Effector memory CD8-positive, alpha-beta T cell (primary cell): ENCODE measurements at places on chromosomes 2 and 18.

DNA sequence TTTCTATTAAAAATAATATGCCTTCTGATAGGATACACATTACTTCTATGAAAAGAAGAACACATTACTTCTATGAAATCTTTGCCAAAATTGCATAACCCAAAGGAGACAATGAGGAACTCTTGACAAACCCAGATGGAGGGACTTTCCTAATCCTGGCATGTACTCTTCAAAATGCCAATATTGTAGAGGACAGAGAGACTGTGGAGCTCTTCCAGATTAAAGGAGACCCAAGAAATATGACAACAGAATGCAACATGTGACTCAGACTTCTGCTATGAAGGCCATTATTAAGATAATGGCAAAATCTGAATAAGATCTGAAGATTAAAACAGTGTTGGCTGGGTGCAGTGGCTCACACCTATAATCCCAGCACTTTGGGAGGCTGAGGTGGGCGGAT, 22.2 kb downstream of the SOWAHC start:
- no peak for DNase-seq

GRCh38 chr2:169716938-169717690, 16.5 kb upstream of the KLHL23 start:
- no peak for DNase-seq

- DNase-seq: no peak
Observed at GRCh38 chr2:199230091-199230490, 227.6 kb downstream of the SATB2 start.

- DNase-seq: no peak
Observed at GRCh38 chr2:223894009-223894408, 51.1 kb downstream of the WDFY1 start.

- no peak for DNase-seq
Observed at GRCh38 chr2:239033801-239034560, 186.1 kb downstream of the TWIST2 start.

GRCh38 chr18:45722899-45723298, 1.1 kb upstream of the SLC14A1 start:
- peak; percentile 66 for DNase-seq

GRCh38 chr18:62944454-62944853, 229.1 kb downstream of the PHLPP1 start:
- DNase-seq: no peak

DNA sequence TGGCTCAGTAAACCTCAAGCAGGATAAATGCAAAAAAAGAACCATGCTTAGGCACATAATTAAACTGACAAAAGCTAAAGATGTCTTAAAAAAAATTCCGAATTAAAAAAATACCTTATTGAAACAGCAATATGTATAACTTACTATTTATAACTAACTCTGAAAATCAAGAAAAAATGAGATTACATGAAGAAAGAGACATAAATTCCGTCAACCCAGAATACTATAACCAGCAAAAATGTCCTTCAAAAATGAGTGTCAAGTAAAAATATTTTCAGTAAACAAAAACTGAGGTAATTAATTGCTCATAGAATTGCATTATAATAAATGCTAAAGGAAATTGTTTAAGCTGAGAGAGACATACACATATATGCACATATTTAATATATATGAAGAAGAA, 474.5 kb upstream of the SYT4 start:
- DNase-seq: no peak

- no peak for DNase-seq
Observed at GRCh38 chr2:138421971-138422335, 79.6 kb upstream of the SPOPL start.

DNA sequence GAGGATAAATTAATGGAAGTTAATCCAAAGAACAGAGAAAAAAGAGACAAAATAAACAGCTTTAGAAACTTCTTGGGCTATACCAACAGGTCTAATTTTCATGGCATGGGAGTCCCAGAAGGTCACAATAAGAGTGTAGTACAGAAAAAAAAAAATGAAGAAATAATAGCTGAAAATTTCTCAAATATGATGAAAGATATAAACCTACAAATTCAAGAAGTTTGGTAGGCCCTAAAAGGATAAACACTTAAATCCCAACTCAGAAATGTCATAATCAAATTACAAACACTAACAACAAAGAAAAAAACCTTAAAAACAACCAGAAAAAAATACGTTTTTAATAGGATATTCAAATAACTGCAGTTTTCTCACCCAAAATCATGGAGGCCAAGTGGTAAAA, 229.3 kb upstream of the ZEB2 start:
- no peak for DNase-seq

GRCh38 chr18:51150113-51150700, 47.3 kb downstream of the MEX3C start:
- no peak for DNase-seq

- DNase-seq: no peak
Observed at GRCh38 chr2:64367444-64368232, 86.3 kb upstream of the LGALSL start.

GRCh38 chr2:96184188-96184587, 24.4 kb downstream of the STARD7 start:
- no peak for DNase-seq
